Stimulated activated CD4-positive, alpha-beta T cell treated with anti-CD3 and anti-CD28 coated beads, Interleukin-4, amount 100 ng/mL, for 48 hours (primary cell): ENCODE measurements at places on chromosomes 4 and X.

DNA sequence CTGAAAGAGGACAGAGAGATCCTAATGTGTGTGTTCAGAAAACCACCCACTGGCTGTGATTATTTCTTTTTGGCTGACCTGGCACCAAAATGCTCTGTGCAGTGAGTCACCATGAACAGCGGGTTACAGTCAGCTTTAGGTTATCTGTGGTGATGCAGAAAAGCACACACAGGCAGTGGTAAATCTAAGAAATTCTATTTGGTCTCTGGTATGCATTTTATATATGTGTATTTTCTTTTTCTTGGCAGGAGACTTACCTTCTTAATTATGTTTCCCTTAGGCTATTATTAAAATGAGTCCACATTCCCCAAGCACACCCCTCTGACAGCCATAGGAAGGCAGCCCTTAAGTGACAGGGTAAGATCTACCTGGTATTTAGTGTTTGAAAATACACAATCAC lies 79.1 kb upstream of the TFDP3 start:
- no peak for DNase-seq

- DNase-seq, result no peak
These were observed at the start of gene MXD4 for GRCh38 chr4:2261853-2262144. TSS of gene MXD4 (minus strand) at chr4:2262109. CDS start at chr4:2261980, 129 bp downstream.

- no peak for DNase-seq
These were observed 1232.0 kb downstream of the STIM2 start for GRCh38 chr4:28092610-28093009.

- peak; percentile 55 for DNase-seq
These were observed 8.3 kb upstream of the BCOR start for GRCh38 chrX:40105835-40106675.

GRCh38 chr4:16264798-16265197 lies 38.5 kb upstream of the TAPT1 start:
- DNase-seq, result no peak

DNA sequence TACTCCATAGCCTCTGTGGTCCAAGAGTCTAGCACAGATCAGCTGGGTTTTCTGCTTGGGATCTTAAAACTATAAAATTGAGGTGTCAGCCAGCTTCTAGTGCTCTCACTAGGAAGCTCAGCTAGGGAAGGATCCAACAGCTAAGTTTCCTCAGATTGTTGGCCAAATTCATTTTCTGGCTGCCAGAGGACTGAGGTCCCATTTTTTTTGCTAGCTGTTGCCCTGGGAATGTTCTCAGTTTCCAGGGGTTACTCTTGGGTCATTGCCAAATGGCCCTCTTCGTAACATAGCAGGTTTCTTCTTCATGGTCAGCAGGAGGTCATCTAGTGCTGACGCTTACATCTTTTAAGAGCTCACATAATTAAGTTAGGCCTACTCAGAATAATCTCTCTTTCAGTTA lies 2178.2 kb downstream of the ARAP2 start:
- no peak for DNase-seq

DNA sequence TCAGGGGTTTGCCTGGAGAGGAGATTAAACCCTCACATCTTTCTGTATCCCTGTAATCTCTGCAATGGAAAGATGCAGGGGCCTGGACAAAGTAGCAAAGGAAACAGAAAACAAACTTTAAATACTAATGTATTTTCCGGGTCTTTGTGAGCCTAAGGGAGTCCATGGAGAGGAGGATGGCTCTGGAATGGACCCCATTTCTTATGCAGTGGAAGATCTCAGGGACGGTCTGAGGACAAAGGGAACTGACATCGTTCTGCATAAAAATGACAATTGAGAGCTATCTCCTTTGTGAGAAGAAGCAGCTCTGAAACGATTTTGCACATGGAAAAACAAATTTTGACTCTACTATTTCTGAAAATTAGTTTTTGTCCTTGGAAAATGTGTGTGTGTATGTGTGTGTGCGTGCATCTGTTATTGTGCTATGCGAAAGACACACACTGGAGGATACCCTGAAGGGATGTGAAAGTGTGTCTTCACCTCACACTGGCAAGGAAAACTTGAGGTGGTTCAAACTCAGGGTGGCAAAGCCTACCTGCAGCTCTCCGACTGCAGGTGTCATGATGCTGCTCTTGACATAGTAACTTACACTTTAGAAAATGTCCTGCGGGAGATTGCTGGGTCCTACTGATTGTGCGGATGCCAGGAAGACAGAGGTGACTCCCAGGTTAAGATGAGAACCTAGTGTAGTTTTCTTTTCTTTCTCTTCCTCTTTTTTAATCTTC lies 126.4 kb upstream of the JADE1 start:
- no peak for DNase-seq

- no peak for DNase-seq
These were observed 92.6 kb downstream of the KDR start for GRCh38 chr4:55032788-55033187.

DNA sequence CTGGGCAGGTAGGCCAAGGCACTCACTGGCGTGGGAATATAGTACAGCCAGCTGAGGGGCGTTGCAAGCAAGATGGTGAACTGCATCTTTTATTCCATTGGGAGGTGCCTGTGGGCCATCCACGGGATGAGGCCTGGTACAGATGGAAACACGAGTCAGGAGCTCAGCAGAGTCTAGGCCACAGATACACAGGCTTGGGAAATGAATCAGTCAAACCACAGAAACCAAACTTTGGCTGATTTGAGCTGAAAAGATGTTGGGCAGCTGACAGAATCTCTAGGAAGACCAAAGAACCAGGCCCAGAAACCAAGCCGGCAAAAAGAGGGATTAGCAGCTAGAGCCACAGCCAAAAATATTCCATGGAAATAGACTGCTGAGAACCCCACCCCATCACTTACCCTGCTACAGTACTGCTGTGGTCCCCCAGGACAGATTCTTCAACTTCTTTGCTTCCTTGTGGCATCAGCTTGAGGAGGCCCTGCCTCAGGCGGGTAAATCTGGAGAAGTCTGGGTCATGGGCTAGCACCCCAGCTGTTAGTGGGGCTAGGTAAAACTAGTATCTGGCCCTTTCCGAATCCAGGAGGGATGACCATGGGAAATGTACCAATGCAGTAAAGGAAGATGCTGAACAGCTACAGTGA lies 75.4 kb downstream of the TMEM131L start:
- DNase-seq, result peak; percentile 8

GRCh38 chr4:128513664-128514484 lies 226.3 kb upstream of the PGRMC2 start:
- DNase-seq, result no peak

DNA sequence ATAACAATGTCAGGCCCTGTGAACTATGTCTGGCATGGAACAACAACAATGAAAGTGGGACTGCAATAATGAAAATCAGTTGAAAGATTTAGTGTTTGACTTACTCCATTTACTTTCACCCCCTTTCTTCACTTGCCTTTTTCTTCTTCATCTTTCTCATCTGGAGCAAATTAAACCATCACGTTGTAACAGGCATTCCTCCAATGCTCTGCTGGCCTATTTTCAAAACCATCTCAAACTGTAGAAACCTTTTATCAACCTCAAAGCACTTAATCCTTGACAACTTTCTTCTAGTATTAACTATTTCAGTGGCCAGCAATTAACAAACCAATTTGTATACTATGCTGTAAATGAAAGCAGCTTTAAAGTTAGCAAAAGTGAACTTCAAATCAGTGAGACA lies 8.3 kb downstream of the KLHL13 start:
- no peak for DNase-seq

DNA sequence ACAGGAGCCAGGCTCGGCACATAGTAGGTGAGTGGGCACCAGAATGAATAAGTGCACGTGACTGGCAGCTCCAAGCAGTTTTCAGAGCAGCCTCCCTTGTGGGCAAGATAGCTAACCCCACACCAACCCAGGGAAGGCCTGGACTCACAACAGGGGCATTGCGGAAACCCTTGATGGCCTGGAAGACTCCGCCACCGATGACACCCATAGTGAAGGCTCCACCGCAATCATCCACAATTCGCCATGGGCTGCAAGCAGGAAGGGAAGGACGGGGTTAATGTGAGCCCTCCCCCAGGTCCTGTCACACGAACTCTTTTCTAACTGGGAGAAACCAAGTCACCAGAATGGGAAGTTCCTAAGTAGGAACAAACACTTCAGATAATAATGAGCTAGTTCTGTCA lies 957 bp downstream of the TIMM17B start:
- no peak for DNase-seq

DNA sequence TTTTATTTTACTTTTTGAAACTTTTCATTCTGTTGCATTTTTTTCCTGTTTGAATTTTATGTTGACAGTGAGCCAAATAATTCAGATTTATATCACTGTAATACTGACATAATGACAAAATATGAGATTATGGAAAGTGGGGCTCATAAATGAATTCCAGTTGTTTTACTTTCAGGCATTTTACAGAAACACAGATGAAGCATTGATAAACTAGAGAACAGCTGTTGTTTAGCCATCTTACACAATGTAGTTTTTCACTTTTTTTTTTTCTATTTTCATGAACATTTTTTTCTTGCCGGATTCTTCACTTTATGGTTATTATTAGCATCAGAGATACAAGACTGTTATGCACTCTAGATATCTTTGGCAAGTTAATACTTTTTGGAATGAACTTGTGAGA lies 91.7 kb upstream of the PAQR3 start:
- DNase-seq, result no peak

DNA sequence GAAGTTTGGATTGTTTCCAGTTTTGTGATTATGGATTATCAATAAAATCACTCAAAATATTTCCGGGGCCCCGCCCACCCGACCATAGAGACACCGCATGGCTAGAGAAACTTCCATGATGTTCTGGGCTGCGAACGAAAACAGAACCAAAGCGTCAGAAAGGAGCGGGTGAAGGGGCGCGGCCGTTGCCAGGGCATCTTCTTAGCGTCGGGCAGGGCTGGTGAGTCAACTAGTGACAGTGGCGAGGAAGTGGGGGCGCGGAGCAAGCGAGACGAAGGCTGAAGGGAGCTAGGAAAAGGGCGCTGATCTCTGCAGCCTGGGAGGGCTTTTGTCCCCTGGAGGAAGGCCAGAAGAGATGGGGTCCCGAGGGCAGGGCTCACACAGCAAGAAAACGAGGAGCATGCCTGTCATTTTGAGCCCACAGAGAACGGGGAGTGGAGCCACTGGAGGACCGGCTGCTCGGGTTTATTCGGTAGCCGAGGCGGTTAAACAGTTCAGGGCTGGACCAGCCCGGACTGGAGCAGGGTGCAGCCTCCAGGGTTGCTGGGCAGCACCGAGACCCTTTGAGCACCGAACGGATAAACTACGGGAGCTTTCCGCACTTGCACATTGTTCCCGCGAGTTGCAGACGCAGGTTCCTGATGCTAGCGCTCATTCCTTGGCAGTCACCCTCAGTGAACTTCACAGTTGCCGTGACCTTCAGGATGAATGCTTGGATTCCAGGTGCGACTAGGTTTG lies 298.1 kb upstream of the TRPC5 start:
- no peak for DNase-seq

DNA sequence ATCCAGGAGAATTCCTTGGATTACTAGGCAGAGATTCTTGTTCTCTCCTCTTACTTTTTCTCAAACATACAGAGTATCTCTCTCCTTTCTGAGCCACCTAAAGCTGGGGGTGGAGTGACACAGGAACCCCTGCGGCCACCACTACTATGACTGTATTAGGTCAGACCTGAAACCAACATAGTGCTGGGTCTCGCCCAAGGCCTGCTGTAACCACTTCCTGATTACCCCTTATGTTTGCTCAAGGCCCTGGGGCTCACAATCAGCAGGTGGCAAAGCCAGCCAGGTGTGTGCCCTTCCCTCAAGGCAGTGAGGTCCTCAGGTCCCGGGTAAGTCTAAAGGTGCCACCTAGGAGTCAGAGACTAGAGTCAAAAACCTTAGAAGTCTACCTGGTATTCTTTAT lies 166.4 kb downstream of the PARM1 start:
- DNase-seq, result no peak

DNA sequence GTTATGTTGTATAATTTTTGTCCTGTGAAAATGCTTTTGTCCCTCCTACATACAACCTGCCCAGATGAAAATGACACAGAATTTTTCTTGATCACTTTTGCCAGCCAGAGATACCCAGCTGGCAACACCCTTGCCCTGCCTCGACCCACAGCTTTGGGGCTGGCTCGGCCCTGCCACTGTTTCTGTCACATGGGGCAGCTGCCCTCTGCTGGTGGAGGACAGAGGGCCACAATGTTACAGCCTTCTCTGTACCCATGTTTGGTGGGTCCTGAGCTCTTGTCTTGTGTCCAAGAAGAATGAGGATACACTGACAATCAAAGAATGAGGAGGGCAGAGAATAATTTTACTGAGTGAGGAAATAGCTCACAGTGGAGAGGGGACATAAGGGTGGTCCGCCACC lies 31.1 kb downstream of the BMP15 start:
- no peak for DNase-seq

DNA sequence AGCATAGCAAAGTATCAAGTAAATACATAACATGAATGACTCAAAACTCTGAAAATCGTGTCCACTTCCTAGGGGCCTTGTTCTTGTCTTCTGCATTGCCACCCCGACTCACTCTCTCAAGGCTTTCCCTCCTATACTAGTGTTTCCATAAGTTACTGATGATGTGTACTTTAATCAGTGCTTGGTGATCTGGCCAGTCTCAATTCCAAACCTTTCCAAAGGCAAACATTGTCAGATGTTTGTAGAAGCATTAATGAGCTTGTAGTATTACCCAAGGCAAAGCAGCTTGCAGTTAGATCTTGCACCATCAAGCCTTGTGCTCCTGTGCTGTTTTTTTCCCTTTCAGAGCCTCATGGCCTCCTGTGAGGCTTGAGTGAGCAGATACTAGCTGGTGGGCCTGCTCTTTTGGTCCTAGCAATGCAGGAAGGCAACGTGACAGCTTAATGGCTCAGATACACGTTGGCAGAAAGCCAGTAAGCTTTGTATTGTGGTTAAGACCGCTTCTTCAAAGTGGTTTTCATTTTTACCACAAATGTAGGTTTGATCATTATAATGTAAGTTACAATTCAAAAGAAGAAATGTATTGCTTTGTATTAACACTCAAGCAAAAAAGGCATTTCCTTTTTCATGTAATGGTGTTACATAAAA lies 51.8 kb downstream of the RBPJ start:
- no peak for DNase-seq

- DNase-seq, result no peak
These were observed at the start of gene CC2D2A for GRCh38 chr4:15469402-15470127. TSS of gene CC2D2A (plus strand) at chr4:15469882. CDS start at chr4:15475933, 6,051 bp downstream.

GRCh38 chr4:146930673-146931072 lies 15.0 kb downstream of the TTC29 start:
- no peak for DNase-seq

DNA sequence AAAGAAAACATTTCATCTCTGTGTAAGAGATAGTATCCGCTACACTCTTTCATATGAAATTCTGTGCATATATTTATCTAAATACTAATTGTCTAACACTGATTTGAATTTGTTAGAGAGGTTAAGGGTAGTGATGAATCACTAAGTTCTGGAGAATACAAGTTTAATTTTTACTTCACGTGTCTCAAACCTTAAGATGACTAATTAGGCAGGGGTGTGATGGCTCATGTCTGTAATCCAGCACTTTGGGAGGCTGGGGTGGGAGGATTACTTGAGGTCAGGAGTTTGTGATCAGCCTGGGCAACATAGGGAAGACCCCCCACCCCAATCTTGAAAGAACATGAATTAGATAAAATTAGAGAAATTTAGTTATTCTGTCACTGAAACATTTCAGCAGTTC lies 2241.9 kb downstream of the PCDH7 start:
- no peak for DNase-seq
